ENCODE measurements at places on chromosomes 5 and 9.

GRCh38 chr5:83281176-83281575, 190.4 kb upstream of the VCAN start:
- no peak for DNase-seq

GRCh38 chr5:160361624-160362228, 8.7 kb downstream of the C1QTNF2 start:
- no peak for DNase-seq

- DNase-seq, result peak; percentile 49
These were observed 160.0 kb downstream of the C9orf152 start for GRCh38 chr9:110047955-110048402.

GRCh38 chr9:131762356-131762932, 22.6 kb upstream of the RAPGEF1 start:
- DNase-seq, result peak; percentile 87

DNA sequence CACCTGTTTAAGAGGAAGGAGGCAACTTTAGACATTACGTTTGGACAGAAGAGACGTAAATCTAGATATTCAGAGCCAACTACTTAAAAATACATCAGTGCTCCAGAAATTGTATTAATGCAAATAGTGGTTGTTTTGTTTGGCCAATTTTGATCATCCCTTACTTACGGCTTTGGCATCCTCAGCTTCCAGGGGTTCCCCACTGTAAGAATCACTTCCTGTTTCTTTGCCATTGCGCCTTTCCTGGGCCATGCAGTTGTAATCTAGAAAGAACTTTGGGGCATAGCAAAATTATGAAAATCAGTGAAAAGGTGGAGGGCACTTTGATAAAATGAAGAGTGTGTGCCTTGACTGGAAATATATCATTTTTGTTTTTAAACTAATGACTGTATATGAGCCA, 537.2 kb upstream of the TLE4 start:
- no peak for DNase-seq

DNA sequence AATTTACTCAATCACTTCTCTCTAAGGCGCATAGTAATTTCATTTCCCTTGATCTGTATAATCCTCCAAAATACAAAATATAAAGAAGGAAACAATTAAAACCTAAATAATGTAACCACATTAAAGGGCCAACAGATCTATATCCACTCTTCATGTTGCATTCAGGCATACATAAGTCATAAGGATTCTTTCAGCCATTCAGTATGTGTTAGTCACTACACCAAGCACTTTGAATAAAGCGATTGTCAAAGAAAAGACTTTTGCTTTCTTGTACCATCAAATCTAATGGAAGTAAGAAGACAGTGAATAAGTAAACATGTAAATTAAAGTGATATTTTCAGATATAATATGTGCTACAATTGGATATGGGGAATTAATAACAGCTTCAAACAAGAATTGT, 569.2 kb upstream of the PTPRD start:
- DNase-seq, result no peak

DNA sequence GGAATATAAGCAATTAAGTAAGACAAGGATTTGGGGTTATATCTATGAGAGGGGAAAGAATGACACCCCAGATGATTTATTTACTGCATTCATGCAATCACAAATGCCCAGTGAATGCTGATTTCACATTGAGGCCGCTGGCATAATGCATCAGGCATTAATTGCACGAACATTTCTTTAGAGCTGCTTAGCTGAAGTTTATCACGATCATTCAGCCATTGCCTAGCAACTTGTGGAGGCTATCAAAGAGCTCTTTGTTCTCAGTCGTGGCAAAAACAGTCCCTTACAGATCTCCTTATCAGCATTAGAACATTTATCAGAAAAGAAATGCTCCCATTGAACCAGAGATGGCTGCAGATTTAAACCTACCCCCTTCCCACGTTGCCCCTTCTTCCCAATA, 88.7 kb upstream of the PRRC1 start:
- DNase-seq, result no peak

GRCh38 chr5:122978068-122978467, 58.5 kb downstream of the PPIC start:
- DNase-seq, result no peak

DNA sequence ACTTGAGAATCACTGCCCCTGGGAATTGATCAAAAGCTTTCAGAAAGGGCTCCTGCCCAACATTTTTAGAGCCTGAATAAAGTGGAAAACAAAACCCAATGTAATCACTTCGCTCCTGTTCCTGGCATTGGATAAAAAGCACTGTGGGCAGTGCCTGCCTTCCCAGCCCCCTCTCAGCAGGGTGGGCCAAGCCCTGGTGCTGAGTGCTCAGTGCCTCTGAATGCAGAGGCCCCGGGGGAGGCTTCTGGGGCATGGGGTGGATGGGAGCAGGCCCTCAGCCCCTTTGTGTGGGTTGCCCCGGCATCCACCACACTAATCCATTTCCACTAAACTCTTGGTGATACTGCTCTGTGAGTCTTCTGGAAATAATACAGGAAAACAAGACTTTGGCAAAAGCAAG, 55.6 kb downstream of the CFAP90 start:
- no peak for DNase-seq

DNA sequence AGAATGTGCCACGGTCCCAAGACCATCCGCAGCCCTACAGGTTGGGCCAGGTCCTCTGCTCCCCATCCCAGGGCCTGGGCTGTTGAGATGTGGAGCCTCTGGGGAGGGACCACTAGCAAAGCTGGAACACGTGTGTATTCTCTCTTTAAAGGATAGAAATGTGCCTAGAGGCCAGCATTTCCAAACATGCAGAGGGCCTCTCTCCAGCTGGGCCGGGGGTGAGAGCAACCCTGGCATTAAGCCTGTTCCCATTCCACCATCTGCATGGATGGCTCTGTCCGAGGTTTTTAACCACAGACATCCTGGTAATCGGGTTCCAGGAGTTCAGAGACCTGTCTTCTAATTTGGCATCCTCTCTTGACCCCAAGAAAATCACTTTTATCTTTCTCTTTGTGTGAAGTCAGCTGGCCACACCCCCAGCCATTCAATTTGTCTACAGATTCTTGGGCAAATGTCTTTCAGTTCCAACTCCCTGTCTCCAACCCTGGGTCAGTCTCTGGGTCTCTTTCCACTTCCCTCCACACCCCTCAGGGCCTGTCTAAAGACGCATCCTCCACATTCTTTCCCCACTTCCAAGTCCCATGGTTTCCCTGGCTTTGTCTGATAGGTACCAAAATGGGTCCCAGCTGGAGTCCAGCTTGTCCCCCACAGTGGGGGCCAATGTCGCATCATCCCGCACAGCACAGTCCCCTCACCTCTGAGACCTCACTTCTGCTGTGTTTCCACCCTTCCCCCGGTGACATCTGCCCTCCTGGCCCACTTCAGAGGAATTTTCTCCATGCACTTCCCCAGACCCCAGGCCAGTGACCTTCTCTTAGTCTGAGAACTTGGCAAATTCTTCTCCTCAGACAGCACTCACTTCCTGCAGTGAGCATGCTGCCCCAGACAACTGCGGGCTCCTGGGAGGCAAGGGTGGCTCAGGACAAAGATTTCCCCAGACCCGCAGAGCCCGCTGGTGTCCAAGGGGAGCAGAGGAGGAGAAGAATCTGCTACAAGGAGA, 56.8 kb downstream of the PTPDC1 start:
- DNase-seq, result no peak

DNA sequence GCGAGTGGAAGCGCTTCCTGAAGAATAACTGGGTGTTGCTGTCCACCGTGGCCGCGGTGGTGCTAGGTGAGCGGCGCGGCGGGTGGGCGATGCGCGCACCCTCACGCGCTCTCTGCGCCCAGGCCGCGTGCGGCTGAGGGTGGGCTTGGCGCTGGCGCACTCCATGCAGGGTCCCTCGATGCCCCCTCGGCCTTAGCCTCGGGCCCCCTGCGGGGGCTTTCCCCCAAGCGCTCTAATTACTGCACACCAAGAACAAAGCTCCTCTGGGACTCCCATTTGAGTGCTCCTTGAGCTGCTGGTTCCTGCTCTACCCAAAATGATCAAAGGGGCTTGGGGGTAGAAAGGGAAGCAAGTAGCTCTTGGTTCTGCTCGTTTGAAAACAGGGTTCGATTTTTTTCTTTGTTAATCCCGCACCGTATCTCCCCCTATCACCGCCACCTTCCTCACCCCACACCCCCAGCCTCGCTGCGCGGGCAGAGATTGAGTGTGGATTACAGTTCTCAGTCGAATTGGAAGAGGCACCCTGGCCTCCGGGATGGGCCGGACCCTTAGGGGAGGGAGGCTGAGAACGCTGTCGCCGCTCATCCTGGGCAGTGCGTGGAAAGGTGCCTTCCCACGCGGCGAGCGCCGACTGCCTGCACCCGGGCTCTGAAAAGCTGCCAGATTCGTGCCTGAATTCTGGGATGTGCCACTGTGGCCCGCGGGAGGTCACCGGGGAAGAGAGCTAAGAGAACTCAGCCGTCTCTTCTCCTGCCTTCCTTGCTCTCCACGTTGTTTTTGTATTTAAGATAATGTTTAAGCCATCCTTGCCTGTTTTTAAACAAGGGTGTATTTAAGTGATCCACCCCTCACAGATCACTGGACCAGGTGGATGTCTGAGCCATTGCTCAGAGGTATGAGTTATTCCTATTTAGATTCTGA, 697 bp downstream of the SLC1A1 start:
- no peak for DNase-seq

- DNase-seq, result no peak
These were observed 179.2 kb downstream of the DAB2IP start for GRCh38 chr9:121830441-121831140.

- no peak for DNase-seq
These were observed 1.9 kb upstream of the RIC1 start for GRCh38 chr9:5626727-5627634.

GRCh38 chr5:10308844-10309243, 1.1 kb upstream of the CMBL start:
- DNase-seq, result no peak

DNA sequence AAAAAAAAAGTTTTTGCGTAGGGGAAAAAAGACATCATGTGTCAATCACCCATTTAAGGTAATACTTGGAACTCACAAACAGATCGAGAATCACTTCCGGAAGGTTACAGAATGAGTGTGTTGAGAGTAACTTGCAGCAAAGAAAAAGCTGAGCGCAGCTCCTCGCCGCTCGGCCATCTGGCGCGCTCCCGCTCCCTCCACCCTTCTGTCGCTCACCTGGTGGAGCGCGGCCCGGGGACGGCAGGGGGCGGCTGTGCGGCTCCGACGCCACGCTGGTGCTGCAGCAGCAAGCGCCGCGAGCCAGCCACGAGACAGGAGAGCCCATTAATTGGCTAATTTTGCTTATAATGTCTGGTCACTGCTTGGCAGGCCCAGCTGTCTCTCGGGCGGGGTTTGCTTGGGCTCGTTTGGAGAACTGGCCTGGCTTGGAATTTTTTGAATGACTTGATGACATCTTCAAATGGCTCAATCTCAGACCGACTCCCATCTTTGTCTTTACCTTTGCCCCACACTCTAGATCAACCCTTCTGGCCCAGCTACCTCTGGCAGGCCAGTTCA, 601.8 kb downstream of the CCDC171 start:
- peak; percentile 37 for DNase-seq

DNA sequence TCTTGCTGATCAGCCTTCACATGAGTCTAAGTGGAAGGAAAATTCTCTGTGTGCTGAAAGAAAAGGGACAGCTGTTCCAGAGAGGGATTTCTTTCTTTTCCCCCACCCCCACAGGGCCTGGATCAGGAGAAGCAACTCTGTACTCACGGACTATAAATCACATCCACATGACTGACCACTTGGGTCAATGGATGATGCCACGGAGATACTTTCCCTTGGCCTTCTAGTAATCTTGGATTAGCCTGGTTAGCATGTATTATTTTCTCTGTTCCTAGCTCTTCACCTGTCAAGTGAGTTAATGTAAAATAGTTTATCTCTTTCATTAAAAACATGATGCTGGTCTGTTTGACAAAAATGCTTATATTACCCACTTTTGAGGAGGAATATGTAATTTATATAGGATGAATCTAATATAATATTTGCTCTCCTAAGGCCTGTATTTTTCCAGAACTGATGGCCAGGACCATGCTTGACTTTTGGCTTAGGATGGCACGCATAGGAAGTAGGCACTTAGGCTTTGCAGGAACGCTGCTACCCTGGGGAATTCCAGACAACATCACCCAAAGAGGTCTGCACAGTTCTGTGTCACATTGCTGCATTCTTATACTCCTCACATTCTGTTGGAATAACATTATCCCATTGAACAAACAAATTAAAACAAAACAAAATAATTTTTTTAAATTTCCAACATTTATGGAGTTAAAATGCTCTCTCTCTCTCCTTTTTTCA, 892.1 kb downstream of the TLE1 start:
- no peak for DNase-seq

- DNase-seq, result no peak
These were observed 110.4 kb upstream of the EPB41L4A start for GRCh38 chr5:112529525-112529924.

GRCh38 chr5:160183075-160183474, 46.2 kb upstream of the FABP6 start:
- no peak for DNase-seq

- DNase-seq, result no peak
These were observed 429.4 kb downstream of the PIK3R1 start for GRCh38 chr5:68644971-68645370.

GRCh38 chr5:153671653-153672346, 181.3 kb downstream of the GRIA1 start:
- DNase-seq, result no peak

GRCh38 chr5:68459810-68460139, 244.2 kb downstream of the PIK3R1 start:
- DNase-seq, result no peak

- no peak for DNase-seq
These were observed 511.9 kb downstream of the CCDC171 start for GRCh38 chr9:16064771-16065170.

- DNase-seq, result no peak
These were observed 32.8 kb downstream of the GDNF start for GRCh38 chr5:37807015-37807414.

GRCh38 chr9:37451628-37452027, 13.6 kb downstream of the ZBTB5 start:
- DNase-seq, result no peak

GRCh38 chr5:82107267-82107666, 135.4 kb downstream of the ATG10 start:
- no peak for DNase-seq

GRCh38 chr5:77958642-77959330, 182.6 kb upstream of the TBCA start:
- no peak for DNase-seq

DNA sequence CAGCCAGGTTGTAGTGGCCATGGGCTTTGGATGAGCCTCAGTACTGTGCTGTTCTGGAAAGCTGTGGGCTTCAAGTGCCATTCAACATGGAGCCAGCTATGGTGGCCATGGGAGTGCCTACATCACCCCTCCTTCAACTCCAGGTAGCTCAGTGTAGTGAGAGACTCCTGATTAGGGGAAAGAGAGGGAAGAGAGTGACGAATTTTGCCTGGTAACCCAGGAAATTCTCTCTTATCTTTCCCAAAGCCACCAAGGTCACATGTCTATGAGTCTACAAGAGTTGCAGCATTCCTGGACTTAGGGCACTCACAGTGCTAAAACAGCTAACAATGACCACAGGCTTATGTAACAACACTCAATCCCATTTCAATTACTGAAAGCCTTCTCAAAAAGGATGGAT, 81.7 kb upstream of the SPTLC1 start:
- no peak for DNase-seq

- no peak for DNase-seq
These were observed 75.1 kb downstream of the PLCXD3 start for GRCh38 chr5:41435276-41435675.

Measured in CD8-positive, alpha-beta T cell (primary cell).